ENCODE measurements at places on chromosomes 2 and 18.

DNA sequence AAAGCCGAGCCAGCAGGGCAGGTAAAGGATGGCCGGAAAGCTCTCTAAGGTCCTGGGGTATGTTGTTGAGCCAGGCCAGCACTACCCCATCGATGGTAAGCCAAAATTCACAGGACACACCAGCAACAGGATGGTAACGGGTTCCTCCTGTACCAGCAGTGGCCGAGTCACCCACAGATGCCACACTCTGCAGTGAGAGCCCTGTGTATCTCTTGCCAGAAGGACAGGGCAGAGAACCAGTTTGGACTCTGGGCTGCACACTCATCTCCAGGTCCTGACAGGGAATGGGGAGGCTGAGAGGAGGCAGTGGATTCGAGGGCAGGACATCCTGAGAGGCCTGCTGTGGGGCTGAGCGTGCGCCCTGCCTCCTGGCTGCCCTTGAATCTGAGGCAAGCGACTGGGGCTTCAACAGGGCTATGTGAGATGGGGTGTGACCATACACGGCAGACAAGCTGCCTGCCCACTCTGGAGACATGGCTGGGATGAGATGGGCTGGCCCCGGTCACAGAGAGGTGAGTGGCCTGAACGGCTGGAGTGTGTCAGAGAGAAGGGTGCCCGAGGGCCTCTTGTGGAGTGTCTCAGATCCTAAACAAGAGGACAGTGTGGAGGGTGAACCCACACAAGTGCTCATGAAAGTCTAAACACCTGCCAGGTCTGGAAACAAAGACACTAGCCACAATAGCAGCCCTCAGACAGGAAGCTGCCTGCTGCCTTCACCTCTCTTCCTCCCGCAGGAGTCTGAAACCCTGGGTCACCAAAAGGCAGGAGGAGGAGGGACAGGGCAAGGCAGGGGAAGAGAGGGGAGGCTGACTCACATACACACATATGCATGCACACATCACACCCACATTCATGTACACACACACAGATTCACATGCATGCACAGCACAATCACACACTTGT lies 182.3 kb downstream of the LOXHD1 start:
- DNase-seq: no peak

DNA sequence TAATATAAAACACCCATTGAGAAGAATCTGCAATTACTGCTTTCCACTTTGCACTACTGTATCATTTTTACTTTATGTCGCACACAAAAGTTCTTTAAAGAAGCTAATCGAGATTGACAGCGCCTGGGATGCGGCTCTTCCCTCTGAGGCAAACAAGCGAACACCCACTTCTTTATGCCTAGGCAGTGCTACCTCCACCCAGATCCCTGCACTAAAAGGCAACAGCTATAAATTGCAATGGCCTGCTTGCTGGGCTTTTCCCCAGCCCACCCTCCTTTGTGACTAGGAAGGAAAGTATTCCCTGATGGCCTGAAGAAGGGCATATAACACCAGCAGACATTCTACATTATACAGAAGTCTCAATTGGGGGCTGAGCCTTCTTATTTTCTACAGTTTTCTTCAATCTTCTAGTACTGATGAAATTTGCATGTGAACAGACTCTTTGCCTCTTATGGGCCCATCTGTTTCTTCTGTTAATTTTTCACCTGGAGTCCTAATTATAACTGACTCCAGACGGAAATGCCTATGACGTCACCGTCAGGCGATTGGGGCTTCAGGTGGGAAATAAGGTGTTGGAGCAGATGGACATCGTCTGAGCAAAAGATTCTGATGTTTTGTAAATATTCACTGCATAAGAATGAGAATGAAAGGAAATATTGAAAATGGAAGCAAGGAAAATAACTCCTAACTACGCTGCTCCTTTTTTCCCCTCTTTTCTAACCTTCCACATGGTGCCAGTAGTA lies 138.9 kb upstream of the DCC start:
- no peak for DNase-seq

- no peak for DNase-seq
Observed at GRCh38 chr2:64950226-64951160, 38.7 kb upstream of the SLC1A4 start.

GRCh38 chr2:12771154-12771553 lies 54.4 kb downstream of the TRIB2 start:
- DNase-seq: no peak

DNA sequence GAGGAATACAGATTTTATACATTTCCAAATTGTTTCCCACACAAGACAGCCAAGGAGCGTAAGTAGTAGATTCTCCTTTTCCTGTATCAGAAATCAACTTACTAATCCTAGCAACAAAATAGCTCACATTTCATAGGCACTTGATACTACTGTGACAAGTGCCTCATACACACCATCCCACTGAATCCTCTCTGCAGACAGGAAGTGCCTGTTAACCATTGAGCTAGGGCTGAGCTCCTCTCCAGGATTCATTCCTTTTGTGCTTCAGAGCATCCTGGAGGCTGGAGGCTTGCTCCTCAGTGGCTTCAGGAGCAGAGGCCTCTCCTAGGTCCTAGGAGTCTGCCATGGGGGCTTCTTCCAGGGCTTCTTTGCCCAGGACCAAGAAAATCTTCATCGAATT lies 20.8 kb upstream of the ZNF396 start:
- DNase-seq: no peak

DNA sequence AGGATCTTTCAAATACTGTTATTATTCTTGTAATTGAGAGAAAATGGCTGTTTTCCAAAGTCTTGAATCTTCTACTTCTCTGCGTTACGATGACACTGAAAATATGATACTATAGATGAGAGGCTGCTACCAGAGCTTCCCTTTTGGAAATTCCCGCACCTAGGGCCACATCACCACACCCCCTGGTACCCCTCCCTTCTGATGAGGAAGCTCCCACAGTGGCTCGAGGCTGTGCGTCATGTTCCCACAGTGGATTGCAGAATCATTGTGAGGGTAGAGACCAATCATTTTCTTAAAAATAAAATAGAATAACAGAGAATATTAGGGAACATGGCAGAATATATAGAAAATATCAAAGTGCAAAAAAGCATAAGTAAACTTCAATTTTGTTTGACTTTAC lies 268.9 kb upstream of the SMIM21 start:
- no peak for DNase-seq

DNA sequence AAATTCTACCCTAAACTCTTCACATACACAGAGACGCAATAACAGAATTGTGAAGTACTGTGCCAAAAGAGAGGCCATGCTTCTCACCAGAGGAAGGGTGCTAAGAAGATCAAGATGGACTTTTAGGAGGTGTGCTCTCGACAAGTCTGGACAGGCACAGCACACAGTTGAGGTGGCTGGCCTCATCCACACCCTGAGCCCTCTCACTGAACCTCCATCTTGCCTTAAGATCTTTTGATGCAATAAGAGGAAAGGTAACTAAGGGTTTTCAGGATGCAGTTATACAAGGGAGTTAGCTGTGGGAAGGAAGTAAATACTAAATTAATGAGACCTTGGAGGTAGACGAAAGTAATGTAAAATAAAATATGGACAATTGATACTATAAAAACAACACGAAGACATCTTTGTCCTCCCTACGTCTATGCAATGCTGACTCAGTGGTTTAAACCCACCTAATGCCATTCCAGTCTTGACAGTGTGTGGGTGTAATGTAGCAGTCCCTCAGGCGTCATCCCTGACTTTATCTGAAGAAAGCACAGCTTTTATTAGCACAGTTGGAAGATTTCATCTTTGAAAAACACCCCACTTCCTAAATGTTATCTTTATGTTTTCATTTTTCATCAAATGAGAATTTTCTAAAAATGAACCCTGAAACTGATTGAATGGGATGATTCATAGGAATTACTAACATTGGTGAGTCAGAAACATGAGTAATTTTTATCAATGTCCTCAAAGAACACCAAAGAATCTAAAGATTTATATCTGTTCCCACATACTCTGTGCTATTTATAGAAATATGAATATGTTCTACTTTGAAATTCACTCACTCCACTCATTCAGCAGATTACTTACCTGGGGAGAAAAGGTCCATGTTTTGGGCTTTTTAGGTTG lies 34.0 kb upstream of the MALL start:
- no peak for DNase-seq

- DNase-seq: no peak
Observed at GRCh38 chr2:1494906-1495305, 81.6 kb downstream of the TPO start.

- no peak for DNase-seq
Observed at GRCh38 chr2:168671932-168672331, 130.5 kb upstream of the NOSTRIN start.

DNA sequence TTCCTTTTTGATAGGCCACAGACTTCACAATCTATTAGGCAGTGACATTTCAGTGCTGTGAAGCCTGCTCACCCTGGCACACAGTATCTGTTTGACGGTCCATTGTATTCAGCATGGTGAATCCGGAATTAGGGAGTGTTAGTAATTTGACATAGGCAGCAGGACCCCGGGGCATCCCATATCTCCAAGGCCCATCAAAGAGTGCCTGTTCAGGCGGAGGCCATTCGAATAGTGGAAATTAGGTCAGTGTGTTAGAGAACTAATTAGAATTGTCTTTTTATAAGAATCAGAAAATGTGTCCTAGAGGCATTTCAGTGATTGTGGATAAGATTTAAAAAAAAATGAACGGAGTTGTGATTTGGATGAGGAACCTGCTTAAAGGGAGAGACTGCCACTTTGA lies 818.8 kb upstream of the SOX11 start:
- no peak for DNase-seq

DNA sequence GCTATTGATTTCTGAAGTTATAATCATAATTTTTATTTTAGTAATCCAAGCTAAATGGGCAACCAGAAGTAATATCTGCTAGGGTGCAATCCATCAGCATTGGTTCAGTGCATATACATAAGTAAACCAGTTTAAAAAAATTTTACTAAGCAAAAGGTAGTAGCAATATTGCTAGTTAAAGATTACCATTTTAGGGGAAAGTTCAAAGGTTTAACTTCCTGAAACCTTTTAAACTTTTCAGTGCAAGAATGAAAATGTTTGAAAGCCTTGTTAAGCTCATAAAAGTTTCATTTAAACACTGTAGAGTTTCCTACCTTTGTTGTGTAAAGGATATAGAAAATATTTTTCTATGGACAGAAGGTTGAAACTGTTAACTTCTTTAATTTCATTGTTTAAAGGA lies 31.0 kb upstream of the EPB41L5 start:
- DNase-seq: no peak

- DNase-seq: no peak
Observed at GRCh38 chr2:84959566-84960506, 11.1 kb upstream of the KCMF1 start.

DNA sequence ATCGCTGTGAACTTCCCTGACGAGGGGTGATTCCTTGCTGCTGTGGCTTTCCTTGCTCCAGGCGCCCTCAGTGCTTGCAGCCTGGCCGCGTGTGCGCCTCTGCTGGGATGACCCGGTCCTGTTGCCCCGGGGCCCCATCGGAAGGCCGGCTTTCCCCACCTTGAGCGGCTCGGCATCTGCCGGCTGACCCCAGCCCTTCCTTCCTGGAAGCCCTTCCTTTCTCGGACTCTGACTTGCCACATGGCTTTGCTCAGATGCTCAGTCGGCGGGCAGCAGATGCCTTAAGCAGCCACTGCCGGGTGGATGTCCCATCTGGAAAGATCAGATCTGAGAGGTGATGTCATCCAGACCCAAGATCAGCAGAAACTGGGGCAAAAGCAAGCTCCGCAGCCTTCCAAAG lies 100.5 kb upstream of the ODC1 start:
- no peak for DNase-seq

DNA sequence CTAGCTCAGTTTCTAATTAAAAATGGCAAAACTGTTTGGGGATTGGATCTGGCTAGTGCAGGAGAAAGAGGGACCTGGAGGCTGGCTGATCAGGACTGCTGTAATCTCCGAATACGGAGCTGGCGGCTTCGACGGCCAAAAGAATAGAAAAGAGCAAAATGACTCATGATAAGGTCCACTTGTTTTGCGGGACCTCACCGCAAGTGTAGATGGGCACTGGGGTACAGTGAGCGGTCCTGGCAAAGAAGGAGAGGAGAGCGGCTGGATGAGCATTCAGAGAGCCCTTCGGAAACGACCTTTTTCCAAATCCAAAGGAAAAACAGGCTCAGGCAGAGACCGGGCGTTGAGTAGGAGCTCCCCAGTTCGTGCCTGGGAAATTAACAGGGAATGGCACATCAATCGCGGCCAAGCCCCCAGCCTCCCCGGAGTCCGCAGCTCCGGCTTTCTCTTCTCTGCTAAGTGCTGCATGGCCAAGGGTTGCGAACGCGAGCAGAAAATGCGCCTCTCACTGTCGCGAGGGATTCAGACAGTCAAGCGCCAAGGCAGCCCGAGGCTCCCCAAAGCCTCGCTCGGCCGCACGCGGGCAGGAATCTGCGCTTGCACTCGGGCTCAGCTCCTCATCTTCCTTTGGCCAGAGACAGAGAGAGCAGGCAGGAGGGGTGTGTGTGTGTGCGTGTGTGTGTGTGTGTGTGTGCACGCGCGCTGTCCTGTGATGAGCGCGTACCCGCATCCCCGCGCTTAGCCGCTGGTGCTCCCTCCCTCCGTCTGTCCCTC lies 1.8 kb downstream of the DCC start:
- DNase-seq: no peak

DNA sequence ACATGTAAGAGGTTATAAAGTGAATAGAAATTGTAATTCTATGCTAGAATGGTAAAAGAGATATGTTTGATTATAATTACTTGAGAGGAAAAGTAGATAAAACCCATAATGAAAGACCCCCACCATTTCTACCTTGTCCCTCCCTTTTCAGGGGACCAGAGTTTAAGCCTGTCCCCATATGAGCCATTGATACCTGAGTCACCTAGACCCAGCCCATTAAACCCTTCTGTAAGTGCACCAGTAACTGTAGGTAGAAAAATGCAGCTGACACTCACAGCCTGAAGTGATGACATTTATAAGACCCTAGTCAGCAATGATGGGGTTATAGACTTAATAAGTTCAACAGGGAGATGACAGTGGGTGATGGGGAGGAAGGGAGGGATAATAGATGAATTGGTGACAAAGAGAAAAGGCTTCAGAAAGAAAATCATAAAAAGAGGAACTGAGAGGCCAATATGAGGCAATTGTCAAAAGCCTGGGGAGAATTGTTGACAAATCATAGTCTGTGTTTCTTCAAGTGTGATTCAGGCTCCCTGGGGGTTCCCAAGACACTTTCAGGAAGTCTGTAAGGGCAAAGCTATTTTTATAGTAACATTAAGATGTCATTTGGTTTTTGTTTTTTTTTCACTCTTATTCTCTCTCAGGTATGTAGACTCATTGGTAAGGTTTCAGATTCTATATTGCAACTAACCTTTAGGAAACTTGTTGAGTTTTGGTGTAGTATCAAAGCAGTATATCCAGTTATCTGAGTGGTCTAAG lies 544.2 kb downstream of the SATB2 start:
- DNase-seq: no peak

DNA sequence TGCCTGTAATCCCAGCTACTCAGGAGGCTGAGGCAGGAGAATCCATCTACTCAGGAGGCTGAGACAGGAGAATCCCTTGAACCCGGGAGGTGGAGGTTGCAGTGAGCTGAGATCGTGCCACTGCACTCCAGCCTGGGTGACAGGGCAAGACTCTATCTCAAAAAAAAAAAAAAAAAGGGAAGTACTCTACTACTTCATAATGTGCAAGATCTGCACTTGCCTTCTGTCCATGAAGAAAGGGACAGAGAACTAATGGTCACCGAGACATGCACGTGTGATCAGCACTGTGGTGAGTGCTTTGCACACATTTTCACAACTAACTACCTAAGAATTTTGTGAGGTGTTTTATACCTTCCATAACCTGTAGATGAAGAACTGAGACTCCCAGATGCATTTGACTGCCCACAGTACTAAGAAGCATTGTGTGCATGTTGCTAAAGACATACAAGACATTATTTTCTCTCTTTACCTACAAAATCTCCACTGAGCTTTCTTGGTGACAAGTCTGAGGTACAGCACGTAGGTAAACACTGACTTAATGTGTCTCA lies 784.8 kb upstream of the ID2 start:
- DNase-seq: no peak

- DNase-seq: no peak
Observed at GRCh38 chr2:75503048-75503607, 57.6 kb downstream of the EVA1A start.

Data from stimulated activated CD8-positive, alpha-beta memory T cell treated with anti-CD3 and anti-CD28 coated beads, Interleukin-4, amount 100 ng/mL, for 4 hours (primary cell).